Mucosa of gallbladder (tissue), 1 donor: ENCODE measurements at places on chromosomes 12 and 14.
A peak's percentile ranks its signal among the peaks of the same experiment; 100 is the strongest.

GRCh38 chr14:99215277-99215676 lies 56.7 kb downstream of the BCL11B start:
- DNase-seq, result peak; percentile 24

DNA sequence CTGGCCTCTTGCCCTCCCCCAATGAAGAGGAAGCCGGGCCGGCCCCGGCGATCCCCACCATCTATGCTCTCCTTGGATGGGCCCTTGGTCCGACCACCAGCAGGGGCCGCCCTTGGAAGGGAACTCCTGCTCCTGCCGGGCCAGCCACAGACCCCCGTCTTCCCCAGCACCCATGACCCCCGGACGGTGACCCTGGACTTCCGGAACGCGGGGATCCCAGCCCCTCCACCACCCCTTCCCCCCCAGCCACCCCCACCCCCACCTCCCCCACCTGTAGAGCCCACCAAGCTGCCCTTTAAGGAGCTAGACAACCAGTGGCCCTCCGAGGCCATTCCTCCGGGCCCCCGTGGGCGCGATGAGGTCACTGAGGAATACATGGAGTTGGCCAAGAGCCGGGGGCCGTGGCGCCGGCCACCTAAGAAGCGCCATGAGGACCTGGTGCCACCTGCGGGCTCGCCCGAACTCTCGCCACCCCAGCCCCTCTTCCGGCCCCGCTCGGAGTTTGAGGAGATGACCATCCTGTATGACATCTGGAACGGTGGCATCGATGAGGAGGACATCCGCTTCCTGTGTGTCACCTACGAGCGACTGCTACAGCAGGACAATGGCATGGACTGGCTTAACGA lies 19.4 kb downstream of the SETD1B start:
- no peak for DNase-seq

GRCh38 chr12:48489012-48489411 lies 6.7 kb downstream of the C12orf54 start:
- DNase-seq, result no peak

DNA sequence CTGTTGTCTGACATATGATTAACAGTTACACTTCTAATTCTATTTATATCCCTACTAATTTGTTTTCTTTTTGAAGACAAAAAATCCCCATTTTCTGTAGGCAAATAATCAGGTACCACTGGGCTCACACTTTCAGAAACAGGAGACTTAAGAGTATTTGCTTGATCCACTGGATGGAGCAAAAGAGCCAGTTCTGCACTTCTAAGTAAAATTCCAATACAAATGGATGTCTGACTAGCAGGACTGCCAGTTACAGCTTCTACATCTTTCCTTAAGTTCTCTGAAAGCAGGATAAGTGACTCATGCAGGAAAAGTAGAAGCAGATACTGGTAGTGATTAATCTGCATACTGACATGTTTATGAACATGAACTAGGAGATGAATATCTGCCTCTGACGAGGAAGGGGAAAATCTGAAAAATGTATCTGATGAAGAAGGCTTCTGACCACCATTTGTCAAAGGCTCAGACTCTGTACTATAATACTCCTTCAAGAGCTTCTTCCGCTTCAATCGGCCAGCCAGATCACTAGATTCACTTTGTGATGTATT lies 73.8 kb upstream of the ANKS1B start:
- no peak for DNase-seq
